ENCODE measurements at places on chromosomes 3 and 15.

DNA sequence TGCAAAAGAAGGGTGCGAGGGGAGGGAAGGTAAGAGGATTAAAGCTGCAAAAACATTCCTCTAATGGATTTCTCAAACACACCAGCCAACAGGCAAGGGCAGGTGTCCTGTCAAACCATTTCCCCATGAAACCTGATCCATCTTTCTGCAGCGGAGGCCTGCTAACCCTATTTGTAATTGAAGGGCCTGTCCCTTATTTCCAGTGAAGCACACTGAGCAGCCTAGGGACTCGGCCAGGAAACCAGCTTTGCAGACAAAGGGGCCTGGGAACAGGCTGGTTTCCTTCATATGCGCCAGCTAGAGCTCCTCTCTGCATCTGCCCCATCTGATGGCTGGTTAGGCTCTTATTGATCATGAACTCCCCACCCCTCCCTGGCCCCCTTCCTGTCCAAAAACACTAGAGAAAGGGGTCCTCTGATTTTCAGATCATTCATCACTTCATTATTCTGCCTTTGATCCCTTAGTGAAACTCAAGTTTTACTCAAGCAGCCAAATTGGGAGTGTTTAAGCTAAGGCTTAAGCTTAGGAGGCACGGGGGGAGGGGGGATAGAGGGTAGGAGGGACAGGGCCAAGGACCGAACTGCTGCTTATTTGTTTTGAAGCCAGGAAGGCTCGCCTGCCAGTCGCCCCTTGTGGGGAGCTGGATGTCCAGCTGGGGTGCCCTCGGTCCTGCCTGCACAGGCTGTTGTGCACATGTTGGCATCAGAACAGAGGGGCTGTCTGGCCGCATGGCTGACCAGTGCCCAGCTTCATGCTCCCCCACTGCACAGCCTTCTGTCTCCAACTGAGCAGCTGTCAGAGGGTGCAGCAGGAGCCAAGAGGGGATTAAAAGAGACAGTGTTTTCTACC, 53.1 kb downstream of the BOC start:
- DNase-seq, result no peak

DNA sequence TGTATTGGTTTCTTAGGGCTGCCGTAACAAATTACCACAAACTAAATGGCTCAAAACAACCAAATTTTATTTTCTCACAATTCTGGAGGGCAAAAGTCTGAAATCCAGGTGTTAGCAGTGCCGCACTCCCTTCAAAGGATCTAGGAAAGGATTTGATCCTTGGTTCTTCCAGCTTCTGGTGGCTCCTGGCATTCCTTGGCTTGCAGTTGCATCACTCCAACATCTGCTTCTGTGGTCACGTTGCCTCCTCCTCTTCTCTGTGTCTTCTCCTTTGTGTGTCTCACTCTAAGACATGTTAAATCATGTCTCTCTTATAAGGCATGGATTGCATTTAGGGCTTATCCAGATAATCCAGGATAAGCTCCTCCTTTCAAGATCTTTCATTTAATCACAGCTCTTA, 262.2 kb downstream of the MEX3B start:
- no peak for DNase-seq

GRCh38 chr3:22587446-22587845, 615.7 kb upstream of the UBE2E2 start:
- no peak for DNase-seq

- DNase-seq, result no peak
Measured at GRCh38 chr15:90315278-90315982, 36.7 kb upstream of the ZNF774 start.

- no peak for DNase-seq
Measured at GRCh38 chr15:96790004-96790403, 459.5 kb downstream of the NR2F2 start.

DNA sequence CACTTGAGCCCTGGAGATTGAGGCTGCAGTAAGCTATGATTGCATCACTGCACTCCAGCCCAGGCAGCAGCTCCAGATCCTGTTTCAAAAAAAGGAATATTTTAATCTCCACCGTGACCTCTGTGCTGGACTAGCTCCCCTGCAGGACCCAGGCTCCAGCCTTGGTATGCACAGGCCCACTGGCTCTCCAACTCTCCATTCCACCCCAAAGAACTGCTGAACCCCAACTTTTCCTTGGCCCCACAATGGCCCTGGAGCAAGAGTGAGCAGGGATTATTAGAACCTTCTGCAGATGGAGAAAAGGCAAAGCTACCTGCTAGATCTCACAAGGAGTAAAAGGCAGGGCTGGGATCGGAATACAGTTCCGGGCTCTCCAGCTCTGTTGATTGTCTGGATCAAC, 32.8 kb upstream of the SFMBT1 start:
- no peak for DNase-seq

GRCh38 chr15:101028321-101028720, 109.2 kb downstream of the LRRK1 start:
- no peak for DNase-seq

GRCh38 chr3:116226266-116226665, 219.0 kb downstream of the LSAMP start:
- DNase-seq, result no peak

Measured in HEK293T (cell line).